Activated T-helper 2 cell treated with anti-CD3 and anti-CD28 coated beads, Interferon-gamma antibody, Interleukin-2, Interleukin-4, amounts not matched to agents 10 μg/mL and 5 μg/mL and 100 μg/mL, durations not matched to agents 14 hours and 24 hours and 36 hours (primary cell): ENCODE measurements at places on chromosomes 3 and 15.
A peak's percentile ranks its signal among the peaks of the same experiment; 100 is the strongest.

DNA sequence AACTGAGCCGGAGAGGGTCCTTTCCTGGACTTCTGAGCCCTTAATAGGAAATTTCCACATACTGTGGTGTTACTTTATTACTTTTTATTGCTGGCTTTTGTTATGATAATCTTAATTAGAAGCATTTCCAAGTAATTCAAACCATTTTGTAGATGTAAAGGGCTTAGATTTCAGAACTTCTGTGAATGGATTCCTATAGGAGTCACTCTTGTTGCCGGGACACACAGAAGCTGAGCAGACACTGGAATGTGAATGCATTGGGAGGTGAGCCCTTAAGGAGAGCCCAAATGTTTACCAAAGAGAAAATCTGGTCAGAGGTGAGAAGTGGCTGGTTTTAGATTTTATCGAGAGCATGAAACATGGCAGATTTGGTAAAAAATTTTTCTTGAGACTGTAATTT is 87.4 kb downstream of the FNDC3B start:
- DNase-seq, result no peak

- no peak for DNase-seq
Measured at GRCh38 chr15:70526974-70527325, 236.4 kb downstream of the UACA start.

- DNase-seq, result no peak
Measured at GRCh38 chr3:85740561-85740960, 781.8 kb downstream of the CADM2 start.

DNA sequence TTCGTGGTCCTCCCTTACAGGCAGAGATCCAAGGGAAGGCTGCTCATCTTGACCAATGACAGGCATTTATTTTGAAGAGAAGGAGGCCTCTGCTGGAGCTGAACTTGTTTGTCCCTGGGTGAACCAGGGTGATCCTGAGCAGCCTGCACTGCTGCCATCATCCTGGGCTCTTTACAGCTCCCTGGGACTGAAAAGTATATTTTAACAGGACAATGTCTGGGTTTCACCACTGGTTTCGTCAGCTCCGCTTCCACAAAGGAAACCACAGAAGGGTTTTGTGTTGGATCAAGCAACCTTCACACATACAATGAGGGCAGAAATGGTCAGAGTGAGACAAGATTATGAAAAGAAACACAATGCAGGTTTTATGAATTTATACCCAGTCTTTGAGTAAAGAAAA is 400.7 kb upstream of the TPM1 start:
- DNase-seq, result no peak

- DNase-seq, result no peak
Measured at GRCh38 chr3:192844836-192845525, 72.7 kb downstream of the MB21D2 start.

GRCh38 chr3:143764840-143765239 is 83.4 kb downstream of the SLC9A9 start:
- DNase-seq, result no peak

DNA sequence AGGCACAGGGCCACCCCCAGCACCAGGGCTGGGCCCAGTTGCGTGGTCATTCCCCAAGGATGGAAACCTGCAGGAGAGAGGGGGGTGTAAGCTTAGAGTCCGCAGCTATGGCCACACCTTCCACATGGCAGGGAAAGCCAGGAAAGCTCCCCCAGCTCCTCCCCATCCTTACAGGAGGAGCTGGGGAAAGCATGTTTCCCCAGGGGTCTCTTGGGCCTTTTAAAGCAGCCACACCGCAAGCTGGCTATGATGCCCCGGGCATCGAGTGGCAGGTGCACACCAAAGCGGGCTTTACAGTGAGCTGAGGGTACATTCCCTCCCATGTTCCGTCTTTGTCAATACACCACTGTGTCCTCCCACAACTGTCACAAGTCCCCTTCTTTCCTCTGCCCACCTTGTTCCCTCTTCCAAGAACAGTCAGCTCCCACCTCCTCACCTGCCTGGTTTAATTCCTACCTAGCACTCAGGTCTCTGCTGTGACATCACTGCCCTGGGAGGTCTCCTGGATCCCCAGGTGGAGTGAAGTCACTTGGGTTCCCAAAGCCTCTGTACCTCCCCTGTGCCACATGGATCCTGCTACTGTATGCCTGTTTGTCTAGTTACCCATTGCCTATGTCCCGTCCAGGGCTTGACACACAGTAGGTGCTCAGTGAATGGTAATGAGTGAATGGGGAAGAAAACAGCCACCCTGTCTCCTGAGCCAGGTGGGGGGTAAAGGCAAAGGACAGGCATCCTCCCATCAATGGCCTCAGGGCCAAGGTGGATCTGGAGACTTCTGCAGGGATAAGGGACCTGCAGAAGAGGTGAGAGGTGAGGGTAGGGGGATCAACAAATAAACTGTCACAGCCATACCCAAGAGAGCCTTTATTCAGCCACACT is 3.4 kb downstream of the HYAL3 start:
- no peak for DNase-seq

DNA sequence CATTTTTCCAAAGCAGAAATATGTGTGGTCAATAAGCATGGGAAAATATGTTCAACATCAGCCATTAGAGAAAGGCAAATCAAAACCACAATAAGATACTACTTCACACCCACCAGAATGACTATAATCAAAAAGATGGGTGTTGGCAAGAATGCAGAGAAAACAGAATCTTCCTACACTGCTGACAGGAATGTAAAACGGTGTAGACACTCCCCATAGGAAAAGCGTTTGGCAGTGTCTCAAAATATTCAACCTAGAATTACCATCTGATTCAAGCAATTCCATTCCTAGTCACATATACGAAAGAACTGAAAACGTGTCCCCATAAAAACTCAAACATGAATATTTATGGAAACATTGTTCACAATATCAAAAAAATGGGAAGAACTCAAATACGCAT is 123.3 kb downstream of the ADAMTS17 start:
- DNase-seq, result no peak

- DNase-seq, result no peak
Measured at GRCh38 chr3:16995601-16996000, 110.8 kb downstream of the PLCL2 start.

DNA sequence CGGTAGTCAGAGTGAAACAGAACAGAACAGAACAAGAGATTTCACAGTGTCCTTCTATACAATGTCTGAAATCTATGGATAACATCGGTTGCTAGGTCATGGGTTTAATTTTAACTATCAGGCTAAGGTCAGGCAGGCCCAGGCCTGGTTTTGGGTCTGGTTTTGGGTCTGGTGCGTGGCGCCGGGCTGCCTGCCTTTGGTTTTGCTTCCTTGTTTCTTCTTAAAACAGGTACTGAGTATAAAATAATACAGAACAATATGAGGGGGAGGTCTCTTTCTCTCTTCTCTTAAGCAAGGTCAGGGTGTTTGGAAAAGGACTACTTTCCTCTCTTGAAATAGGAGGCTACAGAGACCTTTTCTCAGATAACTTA is 1.4 kb downstream of the AEN start:
- DNase-seq, result no peak

- DNase-seq, result no peak
Measured at GRCh38 chr3:112761062-112761638, 85.5 kb downstream of the CD200R1L start.

- DNase-seq, result no peak
Measured at GRCh38 chr15:39243396-39243795, 337.5 kb upstream of the THBS1 start.

DNA sequence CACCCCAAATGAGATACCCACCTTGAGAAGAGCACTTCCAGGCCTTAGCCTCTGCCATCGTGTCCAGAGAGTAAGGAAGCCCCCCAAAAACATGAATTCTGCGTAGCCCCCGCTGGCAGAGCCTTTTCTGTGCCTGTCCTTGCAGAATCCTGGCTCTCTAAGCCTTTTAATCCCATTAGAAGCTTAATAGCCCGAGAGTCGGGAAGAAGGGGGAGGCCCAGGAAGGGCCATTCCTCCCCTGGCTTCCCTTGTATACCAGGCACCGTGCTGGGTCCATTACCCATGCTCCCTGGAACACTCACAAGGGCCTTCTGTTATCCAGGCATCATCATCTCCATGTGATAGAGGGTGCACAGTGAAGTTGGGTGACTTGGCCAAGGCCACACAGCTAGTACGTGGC is 7.1 kb downstream of the SPTBN5 start:
- DNase-seq, result no peak

- no peak for DNase-seq
Measured at GRCh38 chr3:30752970-30753369, 141.5 kb downstream of the GADL1 start.

- no peak for DNase-seq
Measured at GRCh38 chr3:106514431-106514830, 645.6 kb upstream of the CBLB start.

GRCh38 chr15:100021653-100022052 is 288.4 kb upstream of the LYSMD4 start:
- no peak for DNase-seq

GRCh38 chr3:193944518-193944884 is 191.4 kb upstream of the HES1 start:
- DNase-seq, result no peak

DNA sequence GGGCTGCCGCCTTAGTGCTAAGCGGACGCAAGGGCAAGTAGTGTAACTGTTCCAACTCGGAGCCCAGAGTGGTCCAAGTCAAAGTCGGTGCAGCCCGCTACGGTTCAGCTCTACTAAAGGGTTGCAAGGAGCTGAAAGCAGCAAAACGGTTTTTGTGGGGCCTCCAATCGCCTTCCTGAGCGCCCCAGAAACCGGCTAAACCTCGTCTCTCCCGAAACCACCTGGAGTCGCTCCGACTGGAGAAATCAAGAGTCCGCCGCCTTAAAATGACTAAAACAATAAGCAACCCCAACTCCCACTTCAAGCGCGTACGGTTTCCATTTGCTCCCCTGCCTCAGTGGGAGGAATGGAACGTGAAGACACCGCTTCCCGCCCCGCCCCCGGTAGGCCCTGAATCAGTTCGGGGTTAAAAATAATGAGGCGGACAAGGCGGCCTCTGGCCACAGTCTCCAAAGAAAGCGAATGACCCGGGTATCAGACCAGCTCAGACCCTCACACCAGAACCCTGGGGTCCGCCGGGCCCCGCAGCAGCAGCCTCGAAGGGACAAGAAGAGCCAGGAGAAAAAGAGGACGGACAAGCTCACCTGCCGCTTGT is 401 bp downstream of the SEC11A start:
- DNase-seq, result peak; percentile 31

- DNase-seq, result no peak
Measured at GRCh38 chr3:139617672-139618268, 60.0 kb downstream of the NMNAT3 start.

DNA sequence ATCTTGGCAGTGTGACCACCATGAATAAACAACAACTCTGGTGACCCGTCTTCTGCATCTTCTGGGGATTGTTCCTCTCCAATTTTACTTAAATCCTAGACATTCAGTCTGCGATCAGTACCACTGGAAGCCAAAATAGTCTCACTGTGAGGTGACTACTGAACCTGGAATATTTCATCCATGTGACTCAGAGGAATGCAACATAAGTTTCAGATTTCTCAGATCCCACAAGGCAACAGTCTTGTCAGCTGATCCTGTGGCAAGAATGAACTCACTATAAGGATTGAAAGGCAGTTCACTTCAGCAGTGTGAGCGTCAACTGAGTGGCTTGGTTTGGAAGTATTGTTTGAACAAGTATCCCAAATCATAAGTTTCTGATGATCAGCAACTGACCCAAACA is 13.2 kb downstream of the NSUN3 start:
- DNase-seq, result no peak

- DNase-seq, result no peak
Measured at GRCh38 chr3:28077572-28077971, 163.8 kb upstream of the CMC1 start.

GRCh38 chr3:41190509-41191284 is 8.6 kb upstream of the CTNNB1 start:
- no peak for DNase-seq

DNA sequence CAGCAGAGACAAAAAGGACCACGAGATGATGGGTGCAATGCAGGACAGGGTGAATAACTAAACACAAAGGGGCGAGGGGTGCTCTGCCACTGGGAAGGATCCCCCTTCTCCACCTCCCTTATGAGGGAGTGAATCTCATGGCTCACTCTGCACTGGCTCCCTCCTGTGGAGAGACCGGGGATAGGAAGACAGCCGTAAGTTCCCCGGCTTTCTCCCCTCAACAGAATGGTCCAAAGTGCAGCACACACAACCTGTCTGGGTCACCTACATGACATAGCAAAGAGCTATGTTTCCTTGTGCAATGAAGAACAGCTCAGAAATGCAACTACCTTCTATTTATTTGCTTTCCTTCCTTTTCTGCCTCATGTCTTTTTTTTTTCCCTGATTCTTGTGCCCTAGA is 7.8 kb upstream of the ACSBG1 start:
- DNase-seq, result no peak

GRCh38 chr3:1967525-1967924 is 131.1 kb upstream of the CNTN4 start:
- no peak for DNase-seq

DNA sequence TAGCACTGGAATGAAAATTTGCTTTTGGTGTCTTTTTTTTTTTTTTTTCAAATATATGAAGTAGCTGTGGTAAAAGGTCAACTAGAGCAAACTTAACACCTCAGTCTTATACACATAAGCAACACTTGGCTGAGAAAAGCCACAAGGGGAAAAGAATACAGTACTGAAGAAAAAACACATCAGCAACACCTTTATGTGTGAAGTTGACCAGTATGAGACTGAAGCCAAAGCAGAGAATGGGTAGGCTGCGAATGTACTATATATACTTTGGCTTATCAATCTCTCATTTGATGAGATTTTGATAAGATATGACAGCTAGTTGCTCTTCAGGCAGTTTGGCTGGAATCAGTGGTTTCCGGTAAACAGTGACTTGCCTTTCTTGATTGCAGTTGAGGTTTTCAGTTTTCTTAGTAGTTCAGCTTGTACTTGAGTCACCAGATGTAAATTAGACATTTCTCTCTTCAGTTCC is 22.0 kb upstream of the ZCWPW2 start:
- DNase-seq, result peak; percentile 43

DNA sequence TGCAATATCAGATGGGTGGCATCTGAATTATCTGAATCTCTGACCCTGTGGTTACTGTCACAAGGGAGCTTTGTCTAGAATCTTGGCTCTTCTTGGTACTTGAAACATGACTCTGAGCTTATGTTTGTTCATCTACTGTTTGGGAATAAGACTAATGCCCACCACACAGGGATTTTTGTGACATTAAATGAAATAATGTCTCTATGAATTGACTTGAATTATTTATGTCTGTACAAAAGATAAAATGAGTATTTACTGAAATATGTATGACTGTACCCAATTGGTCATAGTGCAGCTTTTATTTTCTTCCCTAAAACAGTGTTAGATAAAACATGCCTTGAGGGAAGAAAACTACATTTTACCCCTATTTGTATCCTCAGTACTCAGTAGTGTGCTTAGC is 87.9 kb upstream of the ZPLD1 start:
- no peak for DNase-seq

DNA sequence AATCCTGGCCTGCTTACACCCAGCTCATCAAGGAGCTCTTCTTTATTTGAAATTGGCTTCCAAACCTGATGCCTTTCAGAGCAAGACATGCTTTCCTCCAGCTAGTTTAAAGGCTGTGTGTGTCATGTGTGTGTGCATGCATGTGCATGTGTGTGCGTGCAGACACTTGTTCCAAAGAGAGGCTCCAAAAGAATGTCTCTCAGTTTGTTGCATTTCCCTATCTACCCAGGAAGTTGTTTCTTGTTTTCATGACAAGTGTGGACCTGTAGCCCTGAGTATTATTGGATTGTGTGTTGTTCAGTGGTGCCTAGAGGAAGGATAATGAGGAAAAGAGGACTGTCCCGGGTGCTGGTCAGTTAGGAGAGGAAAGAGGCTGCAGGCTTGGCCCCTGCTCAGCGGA is 240.0 kb downstream of the THSD4 start:
- DNase-seq, result no peak

GRCh38 chr15:41801850-41802455 is 25.9 kb upstream of the JMJD7 start:
- DNase-seq, result no peak

- no peak for DNase-seq
Measured at GRCh38 chr3:73401616-73402279, 223.0 kb downstream of the PDZRN3 start.
